AG09309 (cell line): ENCODE measurements at places on chromosomes 1 and 21.
A peak's percentile ranks its signal among the peaks of the same experiment; 100 is the strongest.

- DNase-seq, result no peak
Measured at GRCh38 chr1:102942324-102942723, 166.0 kb downstream of the COL11A1 start.

DNA sequence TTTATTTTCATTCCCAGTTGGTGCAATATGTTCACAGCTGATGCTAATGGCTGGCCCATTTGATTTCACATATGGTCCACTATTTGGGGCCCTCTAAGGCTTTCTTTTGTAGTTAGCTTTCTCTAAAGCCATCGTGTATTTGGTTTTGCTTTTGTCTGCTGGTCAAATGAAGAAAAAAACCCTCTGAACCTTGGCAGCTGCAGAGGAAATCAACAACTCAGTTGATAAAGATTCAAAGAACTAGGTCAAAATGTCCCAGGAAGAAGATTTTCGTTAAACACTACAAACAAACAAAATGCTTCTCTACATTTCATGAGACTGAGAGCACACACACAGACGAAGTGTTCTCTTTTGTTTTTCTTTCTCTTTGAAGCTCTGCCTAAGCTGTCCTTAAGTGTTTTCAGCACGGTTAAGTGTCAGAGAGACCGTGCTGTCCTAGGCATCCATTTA, 655.0 kb downstream of the RWDD3 start:
- DNase-seq, result no peak

DNA sequence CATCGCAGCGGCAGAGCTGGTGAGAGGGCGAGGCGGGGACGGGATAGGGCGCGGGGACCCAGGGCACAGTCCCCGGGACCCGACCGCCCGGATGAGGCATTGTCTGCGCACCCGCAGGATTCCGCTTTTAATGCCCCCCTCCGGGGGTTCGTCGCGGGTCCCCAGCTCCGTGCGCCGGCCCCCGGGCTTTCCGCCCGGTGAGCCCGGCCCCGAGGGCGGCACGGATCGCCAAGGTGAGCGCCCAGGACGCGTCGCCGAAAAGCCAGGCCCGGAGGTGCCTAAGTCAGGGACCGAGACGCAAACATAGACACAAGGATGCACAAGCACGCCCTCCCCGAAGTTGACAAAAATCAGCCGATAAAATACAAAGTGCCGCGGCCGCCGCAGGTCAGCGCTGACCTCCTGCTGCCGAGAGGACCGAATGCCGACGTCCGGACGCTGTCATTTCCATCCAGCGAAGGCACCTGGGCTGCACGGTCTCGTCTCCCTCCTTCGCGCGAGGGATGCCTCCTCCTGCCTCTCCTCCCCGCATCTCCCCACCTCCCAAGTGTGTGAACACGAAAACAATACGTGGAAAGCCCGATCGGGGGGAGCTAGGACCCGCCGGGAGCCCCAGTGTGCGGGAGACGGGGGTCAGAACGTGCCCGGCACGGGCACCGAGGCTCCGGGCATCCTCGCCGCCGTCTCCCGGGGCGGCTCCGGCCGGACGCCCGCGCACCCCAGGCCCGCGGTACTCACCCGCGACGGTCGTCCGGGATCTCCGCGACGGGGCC, 101.1 kb upstream of the SOD1 start:
- DNase-seq, result no peak

DNA sequence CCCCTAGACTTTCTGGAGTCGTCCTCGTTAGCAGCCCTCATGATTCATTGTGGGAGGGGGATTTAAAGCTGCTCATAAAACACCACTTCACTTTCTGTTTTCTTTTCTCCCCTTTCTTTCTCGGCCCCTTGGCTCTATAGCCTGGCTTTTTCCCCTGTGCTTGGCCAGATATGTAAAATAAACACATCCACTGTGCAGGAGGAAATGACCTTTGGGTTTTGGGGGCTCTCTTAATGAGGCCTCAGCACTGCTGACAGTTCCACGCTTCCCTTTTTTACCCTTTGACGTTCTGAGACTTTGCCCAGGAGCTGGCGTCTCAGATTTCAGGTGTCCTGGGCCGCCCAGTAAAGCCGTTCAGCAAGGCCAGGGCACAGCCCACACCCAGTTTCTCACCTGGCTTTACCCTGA, 65.7 kb downstream of the RUNX3 start:
- no peak for DNase-seq

GRCh38 chr1:44447051-44447810, 42.2 kb downstream of the RNF220 start:
- DNase-seq, result no peak

- no peak for DNase-seq
Measured at GRCh38 chr1:157472959-157473358, 79.4 kb downstream of the FCRL5 start.

- no peak for DNase-seq
Measured at GRCh38 chr1:170701962-170702361, 38.0 kb downstream of the PRRX1 start.

GRCh38 chr1:155392898-155393411, 72.3 kb downstream of the RUSC1 start:
- DNase-seq, result no peak

- DNase-seq, result no peak
Measured at GRCh38 chr1:41333146-41333784, 28.0 kb upstream of the FOXO6 start.

DNA sequence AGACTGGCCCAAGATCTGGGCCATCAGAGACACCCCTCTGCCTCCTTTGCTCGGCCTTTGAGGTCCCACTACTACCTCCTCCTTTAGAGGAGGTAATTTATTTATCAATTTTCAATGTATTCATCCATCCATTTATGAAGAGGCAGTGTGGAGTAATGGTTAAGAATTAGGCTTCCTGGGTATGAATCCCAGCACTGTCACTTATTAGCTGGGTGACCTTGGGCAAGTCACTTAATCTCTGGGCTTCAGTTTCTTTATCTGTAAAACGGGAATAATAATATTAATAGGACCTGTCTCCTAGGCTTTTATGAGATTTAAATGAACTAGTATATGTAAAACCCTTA, 1.7 kb downstream of the NR0B2 start:
- no peak for DNase-seq

DNA sequence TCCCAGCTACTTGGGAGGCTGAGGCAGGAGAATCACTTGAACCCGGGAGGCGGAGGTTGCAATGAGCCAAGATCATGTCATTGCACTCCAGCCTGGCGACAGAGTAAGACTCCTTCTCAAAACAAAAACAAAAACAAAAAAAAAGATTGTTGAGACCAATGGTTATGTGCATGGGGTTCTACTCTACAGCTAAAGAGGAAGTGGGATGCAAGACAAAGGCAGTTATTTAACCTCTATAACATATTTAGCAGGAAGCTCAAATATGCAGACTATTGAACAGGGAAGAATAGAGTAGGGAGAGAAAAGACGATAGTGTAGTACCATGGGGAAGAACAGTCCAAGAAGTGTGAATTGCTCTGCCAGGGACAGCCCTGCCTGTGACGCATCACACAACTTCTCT, 227.7 kb downstream of the SMYD3 start:
- DNase-seq, result no peak

DNA sequence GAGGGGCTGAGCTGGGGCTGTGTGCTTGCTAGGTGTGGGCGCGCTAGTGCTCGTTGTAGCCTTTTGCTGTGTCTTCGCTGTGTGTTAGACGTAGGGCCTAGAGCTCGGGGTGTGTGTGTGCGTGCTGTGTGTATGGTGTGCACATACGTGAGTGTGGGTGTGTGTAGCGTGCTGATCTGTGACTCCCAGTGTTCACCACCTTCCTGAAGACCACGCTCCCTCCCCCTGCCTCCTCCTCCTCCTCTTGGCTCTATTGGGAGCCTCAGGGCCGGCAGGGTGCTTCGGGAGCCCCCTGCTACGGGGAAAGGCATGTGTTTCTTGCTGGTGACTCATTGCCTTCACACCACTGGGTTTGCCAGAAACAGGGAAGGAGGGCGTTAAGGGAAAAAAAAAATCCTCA, 9.4 kb upstream of the KCNC4 start:
- DNase-seq, result no peak

DNA sequence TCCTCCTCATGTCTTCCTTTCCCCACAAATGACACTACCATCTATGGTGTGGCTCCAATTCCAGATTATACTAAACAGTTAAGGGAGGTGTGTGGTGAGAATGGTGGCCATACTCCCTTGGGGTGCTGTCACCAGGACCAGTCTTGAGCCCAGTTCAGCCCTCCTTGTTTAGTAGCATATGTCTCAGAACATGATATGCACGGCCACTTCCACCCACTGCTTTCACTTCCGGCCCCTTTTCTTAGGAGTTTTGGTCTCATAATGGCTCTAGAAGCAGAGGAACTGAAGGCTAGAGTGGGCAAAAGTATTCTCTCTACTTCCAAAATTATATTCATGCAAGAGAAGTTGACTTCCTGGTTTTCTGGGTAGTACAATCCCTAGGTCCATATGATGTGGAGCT, 45.3 kb upstream of the CACNA1E start:
- no peak for DNase-seq

DNA sequence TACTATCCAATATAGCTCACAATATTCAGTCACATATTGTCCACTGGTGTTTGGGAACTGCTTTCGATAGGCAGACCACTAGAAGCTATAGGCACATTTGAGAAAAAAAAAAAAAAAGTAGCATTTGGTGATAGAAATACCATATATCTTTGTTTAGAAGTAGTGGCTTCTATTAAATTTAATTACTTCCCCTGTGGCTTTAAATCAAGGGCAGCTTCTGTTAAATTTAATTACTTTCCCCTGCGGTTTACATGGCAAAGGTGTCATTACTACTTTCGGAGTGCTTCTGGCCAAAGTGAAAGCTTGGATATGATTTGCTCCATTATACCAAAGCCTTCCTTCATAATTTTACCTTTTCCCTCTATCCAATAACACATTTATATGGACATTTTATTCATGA, 229.9 kb downstream of the TTLL7 start:
- no peak for DNase-seq

DNA sequence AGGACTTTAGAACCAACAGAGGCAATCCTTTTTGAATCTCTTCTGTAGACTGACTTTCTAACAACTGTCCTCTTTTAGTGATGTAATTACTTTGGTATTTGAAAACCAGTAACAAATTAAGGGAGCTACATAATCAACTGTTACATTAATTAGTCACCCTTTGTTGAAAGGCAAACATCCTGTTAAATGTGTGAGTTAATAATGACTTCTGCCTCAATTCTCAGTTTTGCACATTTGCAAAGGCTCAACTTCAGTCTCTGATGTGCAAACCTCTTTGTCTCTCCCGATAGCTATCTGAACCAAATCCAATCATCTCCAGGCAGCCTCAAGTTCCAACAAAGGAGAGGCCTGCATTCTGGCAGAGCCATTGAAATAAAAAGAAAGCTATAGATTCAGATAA, 135.4 kb upstream of the C8B start:
- DNase-seq, result no peak

- no peak for DNase-seq
Measured at GRCh38 chr21:46665566-46665965, 30.1 kb downstream of the PRMT2 start.

- no peak for DNase-seq
Measured at GRCh38 chr1:18541046-18541795, 60.5 kb downstream of the KLHDC7A start.

DNA sequence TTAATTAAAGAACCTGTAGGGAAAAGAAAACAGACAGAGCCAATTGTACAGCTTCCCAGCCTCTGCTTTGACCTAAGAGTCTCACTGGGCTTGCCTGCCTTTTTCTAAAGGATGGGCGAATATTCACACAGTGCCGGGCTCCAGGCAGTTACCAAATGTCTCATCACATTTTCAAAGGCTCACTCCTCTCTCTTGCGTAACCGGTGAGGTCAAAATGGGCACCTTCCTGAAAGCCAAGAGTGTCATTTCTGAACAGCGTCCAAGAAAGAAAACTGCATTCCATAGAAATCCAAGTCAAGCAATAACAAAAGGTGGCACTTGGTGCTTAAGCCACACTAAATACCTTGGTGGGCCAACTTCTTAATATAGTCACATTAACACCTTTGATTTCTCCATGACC, 710 bp upstream of the PALMD start:
- peak; percentile 8 for DNase-seq

GRCh38 chr1:221793439-221794078, 51.7 kb upstream of the DUSP10 start:
- no peak for DNase-seq

DNA sequence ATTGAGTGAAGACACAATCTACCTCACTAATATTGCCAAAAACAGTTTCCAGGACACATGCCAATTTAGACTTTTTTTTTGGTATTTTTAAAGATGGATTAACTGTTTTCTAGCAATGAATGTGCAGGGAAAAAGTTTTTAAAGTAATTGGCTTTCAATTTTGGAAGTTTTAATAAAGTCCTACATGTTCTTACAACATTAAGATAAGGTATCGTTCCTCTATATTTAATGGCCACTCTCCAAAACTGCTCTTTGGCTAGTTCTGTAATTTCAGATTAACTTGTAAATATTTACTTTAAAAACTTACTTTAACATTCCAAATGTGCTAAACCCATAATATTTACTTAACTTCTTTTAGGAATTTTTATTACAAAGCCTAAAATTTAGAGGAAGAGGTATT, 1332.2 kb upstream of the PRMT6 start:
- DNase-seq, result no peak

- DNase-seq, result peak; percentile 55
Measured at GRCh38 chr1:243287652-243288051, 31.8 kb downstream of the SDCCAG8 start.

DNA sequence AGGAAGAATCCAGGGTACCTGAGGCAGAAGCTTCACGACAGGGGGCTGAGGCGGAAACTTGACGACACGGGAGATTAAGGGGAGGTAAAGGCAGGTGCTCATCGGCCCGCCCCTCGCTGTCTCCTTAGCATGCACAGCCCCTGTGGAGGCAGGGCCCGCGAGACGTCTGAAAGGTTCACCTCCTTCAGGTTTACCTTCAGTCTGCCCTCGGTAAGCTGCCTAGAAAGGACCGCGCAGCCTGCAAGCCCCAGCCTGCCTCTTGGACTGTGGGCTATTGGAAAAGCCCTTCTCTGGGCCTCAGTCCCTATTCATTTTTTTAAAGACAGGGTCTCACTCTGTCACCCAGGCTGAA, 28.5 kb downstream of the KNCN start:
- DNase-seq, result no peak

DNA sequence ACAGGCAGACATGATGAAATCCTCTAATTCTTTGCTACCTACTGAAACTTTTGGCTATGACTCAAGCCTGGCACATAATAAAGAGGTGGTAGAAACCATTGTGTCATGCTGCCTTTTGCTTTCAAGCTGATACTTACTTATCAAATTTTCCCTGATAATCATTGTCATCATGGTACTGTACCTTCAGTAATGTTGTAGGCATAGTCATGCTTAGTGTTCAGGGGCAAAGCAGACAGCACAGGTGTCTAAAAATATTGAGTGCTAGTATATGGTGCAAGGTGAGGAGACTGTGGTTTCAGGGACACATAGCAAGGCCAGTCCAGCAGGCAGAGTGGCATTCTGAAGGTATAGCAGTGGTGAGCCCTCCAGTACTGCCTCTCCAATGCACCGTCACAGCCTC, 226.9 kb upstream of the DEPDC1 start:
- DNase-seq, result no peak

- DNase-seq, result no peak
Measured at GRCh38 chr1:83617883-83618282, 381.0 kb downstream of the TTLL7 start.

DNA sequence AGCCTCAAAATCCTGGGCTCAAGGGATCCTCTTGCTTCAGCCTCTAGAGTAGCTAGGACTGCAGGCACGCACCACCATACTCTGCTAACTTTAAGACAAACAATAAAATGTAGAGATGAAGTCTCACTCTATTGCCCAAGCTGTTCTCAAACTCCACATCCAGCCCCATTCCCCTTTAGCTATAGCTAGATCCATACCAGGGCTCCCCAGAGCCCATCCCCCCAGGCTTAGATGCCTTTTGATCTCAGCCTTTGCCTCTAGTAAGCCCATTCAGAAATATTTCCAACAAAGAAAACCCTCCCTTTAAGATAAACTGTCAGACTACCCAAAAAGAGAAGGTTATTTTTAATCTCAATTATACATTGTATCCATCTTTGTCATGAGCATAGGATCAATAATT, 325.4 kb downstream of the CHRM3 start:
- DNase-seq, result no peak
